CD14-positive monocyte (primary cell): ENCODE measurements at places on chromosomes 7 and 10.

DNA sequence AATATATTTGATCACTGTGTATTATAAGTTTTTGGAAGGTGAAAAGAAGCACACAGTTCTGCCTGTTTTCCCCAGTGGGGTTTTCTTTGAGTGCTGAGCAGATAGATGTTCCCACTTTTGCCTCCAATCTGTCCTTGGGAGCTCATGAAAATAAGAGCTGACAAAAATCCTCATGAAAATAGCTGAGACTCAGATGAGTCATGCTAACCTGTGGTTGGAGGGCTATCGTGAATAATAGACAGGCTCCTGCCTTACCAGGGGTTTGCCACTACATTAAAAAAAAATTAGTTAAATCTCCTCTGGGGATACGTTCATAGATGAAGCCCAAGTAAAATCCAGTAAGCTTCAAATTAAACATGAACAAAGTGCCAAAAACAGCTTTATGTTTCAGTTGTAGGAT lies 10.9 kb upstream of the AOAH start:
- DNase-seq: peak; percentile 32

DNA sequence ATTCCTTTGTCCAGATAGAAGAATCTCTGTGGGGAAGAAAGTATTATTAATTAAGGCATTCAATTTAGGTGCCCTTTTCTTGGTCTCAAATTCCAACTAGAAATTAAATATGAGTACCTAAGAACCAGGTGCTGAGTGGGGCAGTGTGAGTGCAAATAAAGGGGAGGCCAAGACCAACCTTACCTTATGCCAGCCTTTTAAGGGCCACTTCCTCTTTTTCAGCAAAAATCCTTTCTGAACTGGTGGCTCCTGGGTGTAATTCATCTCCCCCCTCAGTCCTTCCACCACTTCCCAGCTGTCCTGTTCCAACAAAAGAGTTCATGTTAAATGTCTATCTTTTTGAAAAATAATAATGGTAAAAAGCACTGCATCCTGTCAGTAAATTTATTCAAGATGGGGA lies 108.2 kb downstream of the OSBPL3 start:
- peak; percentile 15 for DNase-seq

DNA sequence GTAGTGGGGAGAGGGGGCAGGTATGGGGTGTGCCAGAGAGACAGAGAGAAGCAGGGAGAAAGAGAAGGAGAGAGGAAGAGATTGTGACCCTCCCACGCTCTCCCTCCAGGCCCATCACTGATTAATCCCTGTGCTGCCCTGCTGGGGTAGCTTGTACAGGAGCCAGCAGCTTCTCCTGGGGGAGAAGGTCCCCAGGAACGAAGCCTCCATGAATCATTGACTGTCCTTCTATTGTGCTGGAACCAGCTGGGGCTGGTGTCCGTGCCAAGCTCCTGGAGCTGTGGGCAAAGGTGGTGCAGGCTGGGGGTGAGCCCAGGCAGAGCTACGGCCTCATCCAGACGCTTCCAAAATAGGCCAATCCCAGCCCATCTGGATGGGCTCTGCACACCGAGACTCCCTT lies 20.9 kb downstream of the AQP1 start:
- no peak for DNase-seq

DNA sequence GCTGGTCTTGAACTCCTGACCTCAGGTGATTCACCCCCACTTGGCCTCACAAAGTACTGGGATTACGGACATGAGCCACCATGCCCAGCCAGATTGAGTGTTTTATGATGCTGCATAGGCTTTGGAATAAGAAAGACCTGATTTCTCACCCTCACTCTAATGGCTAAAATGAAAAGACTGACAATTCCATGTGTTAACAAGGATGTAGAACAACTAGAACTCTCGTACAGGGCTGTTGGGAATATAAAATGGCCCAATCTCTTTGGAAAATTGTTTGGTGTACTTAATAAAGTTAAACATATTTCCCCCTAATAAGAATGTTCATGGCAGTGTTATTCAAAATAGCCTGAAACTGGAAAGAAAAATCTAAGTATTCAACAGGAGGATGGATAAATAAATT lies 43.2 kb upstream of the VCL start:
- DNase-seq: no peak

- DNase-seq: no peak
Observed at GRCh38 chr10:12980713-12981306, 20.7 kb downstream of the CCDC3 start.

- no peak for DNase-seq
Observed at GRCh38 chr7:48360574-48360973, 189.3 kb downstream of the ABCA13 start.
